ENCODE measurements at places on chromosomes 5 and 9.
A peak's percentile ranks its signal among the peaks of the same experiment; 100 is the strongest.

DNA sequence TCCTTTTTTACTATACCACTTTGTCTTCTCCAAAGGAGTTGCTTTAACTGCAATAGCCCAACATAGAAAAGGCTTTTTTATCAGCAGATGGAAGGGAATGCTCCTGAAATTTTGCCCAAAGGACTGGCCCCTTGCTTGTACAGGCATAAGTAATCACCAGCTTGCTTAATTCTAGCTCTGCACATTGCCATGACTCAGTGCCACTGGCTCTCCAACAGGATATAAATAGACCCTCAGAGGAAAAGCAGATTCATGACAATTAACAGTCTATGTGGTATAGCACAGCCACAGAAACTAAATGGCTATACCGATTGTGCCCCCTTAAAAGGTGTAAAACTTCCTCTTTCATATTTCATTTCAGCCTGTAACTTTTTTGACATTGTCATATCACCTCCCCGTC, 227.0 kb downstream of the ZNF608 start:
- peak; percentile 77 for DNase-seq

- DNase-seq, result no peak
Measured at GRCh38 chr9:80509358-80509757, 937.6 kb downstream of the TLE4 start.

DNA sequence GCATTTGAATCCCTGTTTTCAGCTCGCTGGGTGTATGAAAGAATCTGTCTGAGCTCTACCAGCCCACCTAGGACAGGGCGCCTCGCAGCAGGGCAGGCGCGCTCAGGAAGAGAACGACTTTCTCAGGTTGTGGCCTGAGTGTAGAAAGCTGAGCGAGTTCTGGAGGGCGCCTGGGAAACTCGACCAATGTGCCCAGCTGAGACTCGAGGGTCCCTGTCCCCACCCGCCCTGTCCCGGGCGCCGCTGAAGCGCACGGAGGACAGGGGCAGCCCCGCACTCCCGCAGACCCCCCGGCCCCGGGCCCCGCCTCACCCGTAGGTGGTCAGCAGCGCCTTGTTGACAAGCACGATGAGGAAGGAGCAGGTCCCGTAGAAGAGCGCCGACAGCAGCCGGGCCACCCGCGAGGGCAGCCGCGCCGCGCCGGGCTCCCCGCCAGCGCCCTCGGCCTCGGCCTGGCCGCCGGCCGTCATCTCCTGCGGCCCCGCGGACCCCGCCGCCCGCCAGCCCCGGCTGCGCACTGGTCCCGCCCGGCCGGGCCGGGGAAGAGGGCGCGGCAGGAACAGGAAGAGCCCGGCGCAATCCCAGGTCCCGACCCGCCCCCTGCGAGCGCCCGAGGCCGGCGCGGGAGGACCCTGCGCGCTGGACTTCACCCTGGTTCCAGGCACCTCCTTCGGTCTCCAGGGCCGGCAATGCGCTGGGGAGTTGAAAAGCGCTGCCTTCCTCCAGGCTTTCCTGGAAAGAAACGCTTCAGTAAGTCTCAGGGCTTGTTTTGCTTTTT, at the start of gene SLC35D2:
Gene SLC35D2 (minus strand): TSS at position 547 of the 778 bp plus-strand sequence. CDS start 77 bp downstream, at position 470.
- no peak for DNase-seq

GRCh38 chr9:93080406-93080805, 15.6 kb upstream of the CARD19 start:
- DNase-seq, result no peak

DNA sequence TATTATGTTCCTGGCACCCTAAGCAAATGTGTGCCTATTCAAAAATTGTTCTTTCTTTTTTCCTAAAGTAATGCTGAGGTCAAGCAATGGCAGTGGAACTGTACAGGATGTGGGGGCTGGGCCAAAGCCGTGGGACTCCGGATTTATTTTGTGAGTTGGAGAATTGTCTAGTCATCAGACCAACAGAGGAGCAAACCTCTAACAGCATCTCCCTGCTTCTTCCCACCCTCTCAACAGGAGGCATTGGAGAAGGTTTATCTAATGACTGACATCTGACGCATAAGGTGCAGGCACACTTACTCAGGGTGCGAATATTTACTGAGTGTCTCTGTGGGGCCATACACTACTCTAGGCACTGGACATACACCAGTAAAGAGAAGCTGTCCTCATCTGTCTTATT, 38.6 kb downstream of the MARCHF11 start:
- no peak for DNase-seq

DNA sequence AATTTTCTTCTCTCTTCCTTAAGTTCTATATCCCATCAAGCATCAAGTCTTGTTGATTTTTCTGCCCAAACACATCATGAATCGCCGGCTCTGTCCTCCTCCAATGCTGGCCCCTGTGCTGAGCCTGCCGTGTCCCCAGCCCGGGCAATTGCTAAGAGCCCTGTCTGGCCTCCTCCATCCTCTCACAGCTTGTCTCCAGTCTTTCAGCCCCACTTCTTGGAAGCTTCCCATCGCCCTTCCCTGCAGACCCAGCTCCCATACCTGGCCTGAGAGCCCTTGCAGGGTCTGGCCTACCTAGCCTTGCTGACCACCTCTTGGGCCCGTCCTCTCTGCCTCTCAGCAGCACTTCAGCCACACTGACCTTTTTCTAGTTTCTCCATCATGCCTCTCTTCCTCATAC, 61.9 kb downstream of the COL15A1 start:
- no peak for DNase-seq

DNA sequence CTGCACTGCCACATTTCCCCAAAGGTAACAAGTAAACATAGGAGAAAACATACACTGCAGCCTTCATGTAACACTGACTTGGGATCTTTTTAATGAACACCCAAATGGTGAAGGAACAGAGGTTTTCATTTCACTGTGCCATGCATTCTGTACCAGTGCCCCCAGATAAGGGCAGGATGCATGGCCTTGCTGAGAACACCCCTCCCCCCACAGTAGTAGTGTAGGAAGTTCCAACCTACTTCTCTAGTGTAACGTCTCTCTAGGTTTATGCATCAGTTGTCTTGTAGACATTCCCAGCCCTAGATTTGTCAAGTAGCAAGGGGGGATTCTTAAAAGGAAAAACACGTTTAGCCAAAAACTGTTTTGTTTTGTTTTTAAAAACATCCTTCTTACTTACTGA, 29.9 kb downstream of the MAP3K1 start:
- no peak for DNase-seq

GRCh38 chr9:128231638-128232527, 28.7 kb downstream of the DNM1 start:
- no peak for DNase-seq

- DNase-seq, result no peak
Measured at GRCh38 chr5:136031711-136032110, 2.9 kb downstream of the TGFBI start.

DNA sequence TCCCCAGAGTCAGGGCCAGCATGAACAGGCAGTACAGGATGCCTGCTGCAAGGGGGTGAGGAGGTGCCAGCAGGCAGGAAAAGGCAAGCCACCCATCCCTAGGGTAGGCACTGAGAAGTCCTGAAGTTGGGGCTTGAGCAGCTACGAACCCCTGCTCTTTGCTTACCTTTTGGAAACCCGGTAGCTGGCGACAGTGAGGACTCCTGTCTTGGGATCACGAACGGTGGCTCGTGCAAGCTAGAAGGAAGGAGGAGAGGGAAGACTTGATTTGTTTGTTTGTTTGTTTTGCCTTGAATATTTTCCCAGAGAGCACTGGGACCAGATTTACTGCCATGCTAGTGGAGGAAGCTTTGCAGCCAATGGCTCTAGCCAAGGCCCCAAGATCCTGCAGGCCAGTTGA, 23.7 kb downstream of the P4HA2 start:
- DNase-seq, result no peak

DNA sequence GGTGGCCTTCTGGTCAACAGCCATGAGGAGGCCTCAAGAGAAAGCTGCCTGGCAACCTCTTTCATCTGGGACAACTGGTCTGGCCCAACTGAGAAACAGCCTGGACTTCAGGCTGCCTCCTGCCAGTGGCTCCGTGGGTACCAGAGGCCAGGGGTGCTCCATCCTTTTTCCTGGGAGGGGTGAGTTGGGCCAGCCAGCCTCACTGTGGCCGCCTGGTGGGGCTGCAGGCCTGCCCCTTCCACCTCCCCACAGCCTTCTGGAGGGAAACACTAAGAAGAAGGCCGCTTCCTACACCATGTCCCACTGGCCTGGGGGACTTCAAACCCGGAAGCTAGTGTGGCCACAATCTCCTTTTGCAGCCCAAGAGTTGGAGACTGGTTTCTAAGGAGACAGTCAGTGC, 13.8 kb upstream of the NKD2 start:
- DNase-seq, result no peak

- DNase-seq, result no peak
Measured at GRCh38 chr5:81249240-81249639, 16.1 kb downstream of the CKMT2 start.

DNA sequence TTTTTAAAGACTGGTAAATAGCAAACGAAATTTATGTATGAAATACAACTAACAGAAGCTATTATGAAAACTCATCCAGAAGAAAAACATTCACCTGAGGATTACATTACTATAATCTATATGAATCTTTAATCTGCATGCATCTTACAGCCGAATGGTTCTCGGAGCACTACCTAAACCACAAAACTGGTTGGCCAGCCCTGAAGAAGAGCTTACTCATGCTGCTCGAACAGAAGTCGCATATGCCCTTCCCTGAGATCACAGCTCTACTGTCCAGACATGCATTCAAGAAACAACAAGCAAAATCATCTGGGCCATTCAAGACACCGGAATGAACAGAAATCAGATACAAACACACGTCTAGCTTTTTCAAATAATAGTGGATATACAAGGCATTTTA, 931.0 kb upstream of the DMAC1 start:
- no peak for DNase-seq

DNA sequence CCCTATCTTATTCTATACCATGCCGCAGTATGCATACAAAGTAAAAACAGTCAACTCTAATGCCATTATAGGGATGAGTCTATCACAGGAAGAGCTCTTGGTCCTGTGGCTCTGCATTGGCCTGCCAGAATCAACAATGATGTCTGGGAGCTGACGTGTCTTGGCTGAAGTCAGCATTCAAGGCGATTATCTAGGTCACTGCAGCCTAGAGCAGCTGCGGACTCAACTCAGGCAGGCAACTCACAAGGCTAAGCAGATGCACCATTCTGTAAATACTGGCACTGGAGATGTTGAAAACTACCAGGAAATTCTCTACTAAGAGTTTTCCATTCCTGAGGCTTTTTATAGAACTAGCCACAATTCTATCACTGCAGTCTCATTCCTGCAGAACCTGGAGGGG, 13.3 kb downstream of the SPATA9 start:
- peak; percentile 98 for DNase-seq

DNA sequence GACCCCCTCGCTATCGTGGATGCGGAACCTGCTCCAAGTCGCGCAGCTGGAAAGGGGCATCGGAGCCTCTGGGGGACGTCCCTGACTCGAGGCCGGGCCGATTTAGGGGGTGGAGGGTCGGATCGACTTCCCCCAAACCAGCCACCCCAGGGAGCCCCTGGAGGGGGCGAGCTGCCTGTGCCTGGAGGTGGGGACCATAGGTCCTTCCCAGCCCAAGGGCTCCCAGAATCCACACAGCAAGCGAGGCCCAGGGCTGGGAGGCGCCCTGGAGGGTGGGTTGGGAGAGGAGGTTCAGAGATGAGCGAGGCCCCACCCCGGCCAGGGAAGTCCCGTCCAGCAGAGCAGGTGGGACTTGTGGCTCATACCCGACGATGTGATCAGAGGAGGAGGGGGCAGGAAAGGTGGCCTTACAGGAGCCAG, 147.6 kb downstream of the GAPVD1 start:
- no peak for DNase-seq

DNA sequence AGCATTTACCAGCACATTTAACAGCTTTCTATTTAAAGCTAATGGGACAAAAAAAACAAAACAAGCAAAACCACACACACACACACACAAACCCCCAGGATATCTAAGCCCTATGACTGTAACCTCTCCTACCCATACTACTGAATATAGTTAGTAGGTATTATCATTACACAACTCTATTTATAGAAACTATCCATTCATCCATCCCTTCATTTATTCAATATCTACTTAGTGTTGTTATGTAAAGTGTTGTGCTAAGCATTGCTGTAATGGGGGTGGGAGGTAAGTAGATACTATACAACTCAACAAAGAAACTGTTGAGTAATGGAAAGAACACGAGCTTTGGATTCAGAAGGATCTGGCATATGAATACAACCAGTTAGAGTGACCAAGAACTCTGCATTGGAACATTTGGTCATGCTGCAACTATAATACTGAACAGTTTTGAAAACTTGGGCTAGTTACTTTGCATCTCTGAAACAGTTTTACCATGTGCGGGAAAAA, 82.3 kb upstream of the ZNF608 start:
- no peak for DNase-seq

DNA sequence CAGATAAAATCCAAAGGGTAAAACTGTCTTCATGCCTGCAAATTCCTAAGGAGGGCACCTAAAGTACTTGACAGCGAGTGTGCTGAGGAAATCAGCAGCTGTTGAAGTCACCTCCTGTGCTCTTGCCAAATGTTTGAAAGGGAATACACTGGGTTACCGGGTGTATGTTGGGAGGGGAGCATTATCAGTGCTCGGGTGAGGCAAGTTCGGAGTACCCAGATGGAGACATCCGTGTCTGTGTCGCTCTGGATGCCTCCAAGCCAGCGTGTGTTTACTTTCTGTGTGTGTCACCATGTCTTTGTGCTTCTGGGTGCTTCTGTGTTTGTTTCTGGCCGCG, 727 bp upstream of the ADRB2 start:
- DNase-seq, result no peak

DNA sequence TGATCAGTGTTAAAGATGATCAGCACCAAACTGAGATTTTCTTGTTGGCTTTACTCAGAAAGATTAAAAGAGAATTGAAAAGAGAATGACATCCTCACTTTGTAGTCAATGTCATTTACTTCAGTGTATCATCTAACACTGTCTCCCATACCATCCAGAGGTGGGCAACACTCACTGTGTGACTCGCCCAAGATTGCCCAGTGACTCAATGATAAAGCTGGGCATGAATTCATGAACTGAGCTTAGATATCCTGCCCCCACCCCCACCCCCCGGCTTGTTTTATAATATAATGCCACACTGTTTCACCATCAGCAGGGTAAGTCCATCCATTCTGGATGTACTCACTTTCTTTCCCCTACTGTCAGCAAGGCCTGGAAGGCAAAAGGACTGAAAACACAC, 242.2 kb downstream of the FAM114A2 start:
- no peak for DNase-seq

DNA sequence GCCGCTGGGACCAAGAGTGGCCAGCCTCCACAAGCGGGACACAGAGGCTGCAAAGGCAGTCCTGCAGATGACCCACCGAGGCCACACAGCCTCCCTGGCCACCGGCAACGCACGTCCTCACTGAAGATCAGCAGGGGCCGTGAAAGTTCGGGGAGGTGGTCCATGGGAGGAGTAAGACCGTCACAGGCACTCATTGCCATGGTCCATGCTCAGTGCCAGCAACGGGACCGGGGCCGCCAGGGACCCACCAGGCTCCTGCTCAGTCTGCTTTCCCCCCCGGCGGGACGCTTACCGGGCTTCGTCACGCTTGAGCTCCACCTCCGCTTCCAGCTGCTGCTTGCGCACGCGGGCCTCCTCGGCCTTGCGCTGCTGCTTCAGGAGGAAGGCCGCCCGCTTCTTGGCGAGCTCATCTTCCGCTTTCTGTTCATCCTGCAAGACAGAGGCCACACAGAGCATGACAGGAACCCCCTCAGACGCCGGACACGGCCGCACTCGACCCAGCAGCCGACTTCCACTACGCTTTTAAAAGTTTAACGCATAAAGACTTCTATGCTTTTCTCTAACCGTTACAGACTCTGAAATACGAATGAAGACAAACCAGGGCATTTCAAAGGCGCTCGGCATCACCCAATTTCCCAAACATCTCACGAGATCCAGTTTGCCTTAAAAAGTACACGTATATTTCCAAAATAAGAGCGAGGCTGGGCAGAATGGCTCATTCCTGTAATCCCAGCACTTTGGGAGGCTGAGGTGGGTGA, 88.4 kb downstream of the CAMSAP1 start:
- DNase-seq, result no peak
